ENCODE measurements at places on chromosomes 4 and X. TPM values are rescaled to one million over a fixed set of nuclear protein-coding genes. Genes with fewer than 3 reads are reported as not detected.

Gene SMPX
- total RNA-seq: not detected

Gene FTHL17
- not detected for total RNA-seq

Gene SMIM10
- total RNA-seq: 1.2 TPM

DNA sequence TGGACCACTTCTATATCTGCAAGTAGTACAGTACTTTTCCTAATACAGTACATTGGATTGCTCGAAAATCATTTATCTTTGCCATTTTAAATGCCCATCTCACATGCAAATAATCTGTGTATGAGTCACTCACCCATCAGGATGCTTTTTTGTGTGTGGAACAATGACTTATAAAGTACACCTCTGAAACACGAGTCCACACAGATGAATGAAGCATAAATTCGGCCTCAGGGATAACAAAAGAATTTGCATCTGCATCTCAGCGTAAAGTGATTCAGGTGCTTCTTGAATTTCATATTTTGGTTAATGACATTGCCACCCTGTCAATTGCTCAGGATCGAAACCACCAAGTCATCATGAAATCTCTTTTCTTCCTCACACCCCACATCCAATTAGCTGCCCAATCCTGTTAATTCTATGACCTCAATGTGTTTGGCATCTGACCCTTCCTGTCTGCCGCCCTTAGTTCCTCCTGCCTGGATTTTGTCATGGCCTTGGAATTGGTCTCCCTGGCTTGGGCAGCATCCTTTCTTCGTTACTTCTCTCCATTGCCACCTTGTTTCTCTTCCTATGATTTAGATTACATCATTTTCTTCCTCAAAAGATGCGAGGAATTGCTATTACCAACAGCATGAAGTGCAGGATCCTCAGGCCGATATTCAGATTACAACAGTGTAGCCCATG lies 161.6 kb upstream of the MID1 start:
- no peak for DNase-seq

GRCh38 chrX:119729408-119730201 lies 28.8 kb upstream of the SOWAHD start:
- no peak for DNase-seq

DNA sequence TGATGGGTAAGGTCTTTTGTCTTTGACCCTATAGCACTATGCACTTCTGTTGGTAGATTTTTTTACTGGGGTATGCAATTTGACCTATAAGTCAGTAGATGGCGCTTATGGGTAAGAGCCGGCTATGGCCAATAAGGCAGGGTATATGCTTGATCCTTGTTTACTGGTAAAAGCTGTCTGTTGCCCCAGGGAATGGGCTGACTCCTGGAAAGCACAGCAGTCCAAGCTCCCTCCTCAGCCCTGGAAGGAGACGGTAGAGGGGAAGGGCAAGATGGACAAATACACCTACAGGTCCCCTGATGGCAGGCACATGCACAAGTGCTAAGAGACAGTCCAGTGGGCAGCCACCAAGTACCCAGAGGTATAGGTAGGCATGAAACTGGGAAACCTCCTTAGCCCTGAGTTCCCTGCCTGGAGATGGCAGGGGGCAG lies 63.7 kb downstream of the ADAMTS3 start:
- peak; percentile 39 for DNase-seq

GRCh38 chr4:156439576-156440200 lies 486.0 kb upstream of the CTSO start:
- no peak for DNase-seq

GRCh38 chr4:38605181-38605752 lies 58.7 kb upstream of the KLF3 start:
- no peak for DNase-seq

- DNase-seq: no peak
Measured at GRCh38 chrX:104295636-104296035, 40.9 kb upstream of the ESX1 start.
